Hematopoietic multipotent progenitor cell treated with erythropoietin and hydrocortisone succinate and interleukin-3 and kit ligand, for 4 days (in vitro differentiated cells): ENCODE measurements at places on chromosomes 3 and 15.

DNA sequence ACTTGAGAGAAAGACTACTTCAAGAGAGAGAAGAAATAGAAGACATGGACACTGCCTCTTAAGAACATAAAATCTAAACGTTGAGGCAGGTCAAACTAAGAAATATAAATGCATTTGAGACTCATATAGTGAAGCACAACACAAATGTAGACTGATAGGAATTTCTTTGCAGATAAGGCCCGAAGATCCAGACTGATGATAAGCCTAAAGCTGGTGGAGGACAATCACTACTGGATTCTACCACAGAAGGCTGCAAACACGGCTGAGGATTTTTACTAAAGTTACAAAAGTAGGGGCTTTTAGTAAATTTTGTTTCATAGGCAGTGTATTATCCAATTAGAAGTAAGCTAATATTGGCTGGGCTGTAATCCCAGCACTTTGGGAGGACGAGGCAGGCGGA lies 278.3 kb downstream of the RAP2B start:
- no peak for DNase-seq

DNA sequence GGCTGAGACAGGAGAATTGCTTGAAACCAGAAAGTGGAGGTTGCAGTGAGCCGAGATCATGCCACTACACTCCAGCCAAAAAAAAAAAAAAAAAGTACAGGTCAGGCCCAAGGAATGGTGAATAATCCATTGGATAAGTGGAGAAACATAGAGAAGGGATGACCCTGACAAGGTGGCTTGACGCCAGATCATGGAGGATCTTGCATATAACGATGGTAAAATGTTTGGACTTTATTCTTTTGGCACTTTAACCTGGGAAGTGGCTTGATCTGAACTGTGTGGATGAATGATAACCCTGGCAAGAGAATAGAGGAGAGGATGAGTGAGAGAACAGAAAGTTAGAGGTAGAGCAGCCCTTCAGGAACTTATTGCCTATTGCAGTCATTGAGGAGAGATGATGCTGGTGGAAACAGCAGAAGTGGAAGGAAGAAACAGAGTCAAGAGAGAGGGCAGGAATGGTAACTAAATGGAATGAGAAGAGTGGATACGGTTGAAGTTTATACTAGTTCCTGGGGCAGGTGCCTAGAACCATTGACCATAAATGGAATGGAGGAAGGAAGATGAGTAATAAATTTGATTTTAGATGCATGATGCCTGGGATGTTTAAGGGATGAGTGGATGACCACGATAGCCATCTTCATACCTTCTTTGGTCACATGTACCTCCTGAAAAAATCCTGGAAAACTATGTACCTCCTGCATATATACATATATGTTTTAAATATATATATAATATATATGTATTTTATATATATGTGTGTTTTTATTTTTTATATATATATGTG lies 57.8 kb downstream of the BLM start:
- DNase-seq, result no peak

GRCh38 chr3:18446149-18446825 lies 21.1 kb upstream of the SATB1 start:
- DNase-seq, result peak; percentile 44

DNA sequence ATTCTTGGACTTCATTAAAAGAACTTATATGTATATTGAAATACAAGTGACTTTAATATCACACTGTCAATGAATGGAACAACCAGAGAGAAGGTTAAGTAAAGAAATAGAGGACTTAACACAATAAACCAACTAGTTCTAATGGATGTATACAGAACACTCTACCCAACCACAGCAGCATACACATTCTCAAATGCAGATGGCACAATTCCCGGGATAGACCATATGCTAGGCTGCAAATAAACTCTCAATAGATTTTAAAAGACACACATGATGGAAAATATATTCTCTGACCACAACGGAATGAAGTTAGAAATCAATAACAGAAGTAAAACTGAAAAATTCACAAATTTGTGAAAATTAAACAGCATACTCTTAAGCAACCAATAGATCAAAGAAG lies 214.3 kb upstream of the LINGO1 start:
- no peak for DNase-seq

DNA sequence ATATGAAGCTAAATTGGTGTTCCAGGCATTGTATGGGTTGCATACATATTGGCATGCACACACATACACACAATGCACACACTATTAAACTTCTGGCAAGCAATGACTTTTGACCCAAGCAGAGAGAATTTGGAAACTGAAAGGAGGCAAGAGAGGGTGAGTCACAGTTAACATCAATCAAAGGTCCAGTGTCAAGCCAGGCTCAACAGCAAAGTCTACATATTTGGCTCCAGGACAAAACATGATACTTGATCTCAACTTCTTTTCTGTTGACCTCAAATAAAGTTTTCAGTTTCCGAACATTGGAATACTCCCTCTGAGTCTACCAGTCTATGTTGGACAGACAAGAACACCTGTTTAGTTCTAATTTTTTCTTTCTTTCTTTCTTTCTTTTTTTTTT lies 28.3 kb downstream of the IL12A start:
- no peak for DNase-seq

GRCh38 chr3:170179432-170179831 lies 2.1 kb downstream of the PHC3 start:
- peak; percentile 26 for DNase-seq

GRCh38 chr15:64755427-64755940 lies 19.9 kb downstream of the RBPMS2 start:
- no peak for DNase-seq

GRCh38 chr3:97910931-97911351 lies 61.3 kb downstream of the RIOX2 start:
- DNase-seq, result peak; percentile 84

- peak; percentile 63 for DNase-seq
These were observed 68.2 kb downstream of the RAB7A start for GRCh38 chr3:128794067-128794768.

DNA sequence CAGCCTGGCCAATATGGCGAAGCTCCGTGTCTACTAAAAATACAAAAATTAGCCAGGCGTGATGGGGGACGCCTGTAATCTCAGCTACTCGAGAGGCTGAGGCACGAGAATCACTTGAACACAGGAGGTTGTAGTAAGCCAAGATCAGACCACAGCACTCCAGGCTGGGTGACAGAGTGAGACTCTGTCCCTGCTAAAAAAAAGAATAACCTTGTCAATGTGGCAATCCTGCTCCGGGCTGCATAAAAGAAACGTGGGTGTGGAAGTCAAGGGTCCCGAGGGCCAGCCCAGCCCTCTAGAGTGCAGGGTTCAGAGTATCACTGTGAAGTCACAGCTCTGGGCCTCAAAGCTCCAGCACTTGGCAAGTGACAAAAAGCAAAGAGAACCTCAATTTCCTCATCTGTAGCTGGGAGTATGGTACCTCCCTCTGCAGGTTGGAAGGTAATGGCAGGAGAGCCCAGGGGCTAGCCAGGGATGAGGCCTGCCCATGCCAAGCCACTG lies 73.5 kb upstream of the IQSEC1 start:
- no peak for DNase-seq

DNA sequence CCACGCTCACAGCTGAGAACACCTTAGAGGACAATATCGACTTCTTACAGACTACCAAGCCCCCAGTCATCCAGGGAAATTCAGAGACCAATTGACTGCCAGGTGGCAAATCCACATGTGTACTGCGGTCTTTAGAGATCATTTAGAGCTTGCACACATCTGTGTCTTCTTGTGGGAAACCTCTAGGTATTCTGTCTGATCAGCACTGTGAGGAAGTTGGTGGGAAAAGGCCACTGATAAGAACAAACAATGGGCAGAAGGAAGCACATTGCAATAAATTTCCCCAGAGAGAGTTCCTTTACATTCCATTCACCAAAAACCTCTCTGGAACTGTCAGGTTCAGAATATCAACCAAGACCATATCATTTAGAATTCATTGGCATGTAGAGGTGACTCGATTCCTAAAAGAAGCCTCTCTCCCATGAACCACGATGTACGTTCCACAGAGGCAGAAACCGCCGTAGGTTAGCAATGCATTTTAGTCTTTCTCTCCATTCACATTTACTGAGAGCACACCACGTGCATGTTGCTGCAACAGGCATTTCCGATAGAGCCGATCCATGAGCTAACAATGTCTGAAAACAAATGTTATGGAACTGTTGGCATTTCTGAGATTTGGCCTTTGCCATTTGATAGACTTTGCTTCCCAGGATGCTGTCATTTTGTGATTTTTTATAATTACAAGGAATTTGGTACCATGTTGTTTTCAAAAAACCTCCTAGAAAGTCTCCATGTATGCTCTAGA lies 287.3 kb upstream of the TPRG1 start:
- DNase-seq, result no peak

DNA sequence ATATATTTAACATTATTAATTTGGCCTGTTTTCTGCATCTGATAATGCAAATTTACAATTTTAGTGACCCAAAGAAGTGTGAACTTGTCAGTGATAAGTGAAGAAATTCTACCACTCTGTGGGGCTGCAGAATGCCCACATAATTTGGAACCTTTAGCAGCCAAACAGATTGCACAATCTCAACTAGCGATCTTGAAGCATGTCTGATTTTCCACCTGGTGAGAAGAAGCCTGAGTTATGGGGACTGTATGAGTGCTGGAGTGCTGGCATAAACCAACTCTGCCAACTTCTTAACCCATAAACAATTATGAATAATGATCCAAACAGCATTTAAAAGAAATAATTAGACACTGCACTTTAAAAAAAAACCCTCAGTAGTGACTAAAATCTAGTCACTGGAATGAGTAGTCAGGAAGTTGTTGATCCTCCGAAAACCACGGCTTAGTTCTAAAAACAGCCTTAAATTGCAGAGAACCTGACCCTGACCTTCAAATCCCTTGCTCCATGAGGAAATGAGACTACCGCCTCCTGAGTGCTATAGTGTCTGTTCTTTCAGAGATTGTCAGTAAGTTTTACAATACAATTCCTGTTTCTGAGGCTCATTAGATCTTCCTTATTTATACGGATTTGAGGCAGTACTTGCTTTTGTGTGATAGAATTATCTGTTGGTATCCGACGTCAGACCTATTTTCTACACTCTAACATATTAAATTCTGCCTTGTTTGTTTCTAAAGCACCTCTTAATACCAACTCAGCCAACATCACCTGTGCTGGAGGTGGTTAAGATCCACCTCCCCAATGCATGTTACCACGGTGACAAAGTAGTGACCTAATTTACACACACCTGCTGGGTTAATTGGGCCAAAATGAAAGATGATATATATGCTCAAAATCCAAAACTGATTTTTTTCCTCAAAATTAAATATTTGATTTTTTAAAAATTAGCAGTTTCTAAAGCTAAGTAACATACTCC lies 267.7 kb downstream of the ZBTB20 start:
- no peak for DNase-seq

GRCh38 chr3:110576960-110577359 lies 494.7 kb upstream of the NECTIN3 start:
- DNase-seq, result peak; percentile 4

GRCh38 chr3:27542476-27542875 lies 58.3 kb upstream of the SLC4A7 start:
- no peak for DNase-seq

GRCh38 chr3:51156147-51156546 lies 228.9 kb upstream of the MANF start:
- no peak for DNase-seq

DNA sequence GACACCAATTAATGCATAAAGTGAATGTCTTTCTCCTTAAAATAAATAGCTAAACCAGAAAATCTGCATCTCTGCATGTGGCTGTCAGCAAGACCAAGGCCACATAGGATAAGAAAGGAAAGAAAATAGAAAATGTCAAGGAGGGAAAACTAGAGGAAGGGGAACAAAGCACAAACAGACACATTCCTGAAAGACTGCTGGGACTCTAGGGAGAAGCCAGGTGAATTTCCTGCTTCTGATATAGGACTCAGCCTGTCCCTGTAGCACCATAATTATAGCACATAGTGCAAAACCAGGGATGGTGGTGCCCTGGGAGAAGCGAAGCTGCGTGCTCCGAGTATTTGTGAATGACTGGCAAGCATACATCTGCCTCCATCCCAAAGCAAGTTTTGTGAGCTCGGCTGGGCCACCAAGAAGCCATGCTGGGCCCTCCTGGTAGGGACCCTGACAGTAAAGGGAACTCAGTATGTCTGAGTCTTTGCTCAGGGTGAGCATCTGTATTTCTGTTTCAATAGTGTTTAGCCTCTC lies 14.2 kb downstream of the FSTL1 start:
- DNase-seq, result no peak
